ENCODE measurements at places on chromosomes 3 and 15.

DNA sequence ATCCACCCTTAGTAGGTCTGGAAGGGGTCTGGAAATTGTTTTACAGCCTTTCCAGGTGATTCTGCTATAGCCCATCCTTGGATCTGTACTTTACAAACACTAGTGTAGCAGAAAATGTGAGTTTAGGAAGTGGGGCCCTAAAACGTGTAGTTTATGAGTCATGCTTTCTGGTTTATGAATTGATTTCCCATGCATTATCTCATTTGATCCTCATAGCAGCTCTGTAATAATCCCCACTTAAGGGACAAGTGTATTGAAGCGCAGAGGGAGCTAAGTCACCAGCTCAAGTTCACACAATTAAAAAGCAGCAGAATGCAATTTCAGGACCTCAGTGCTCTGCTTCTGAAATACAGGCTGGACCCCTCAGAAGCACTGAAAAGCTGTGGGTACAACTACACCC lies 22.7 kb upstream of the STARD5 start:
- no peak overlapping the region for H3K27ac ChIP-seq
- no peaks in the 10 kb centered on the region for H3K4me1 ChIP-seq
- no peak for DNase-seq
- H3K27me3 ChIP-seq, result no peaks in the 10 kb centered on the region
- H3K36me3 ChIP-seq, result no peaks in the 10 kb centered on the region

GRCh38 chr3:111763968-111764367 lies 95.1 kb upstream of the PHLDB2 start:
- no peak for DNase-seq
- H3K4me3 ChIP-seq, result no peak overlapping the region
- H3K4me1 ChIP-seq, result peaks cover 59% of the 10 kb centered on the region
- H3K27me3 ChIP-seq, result no peaks in the 10 kb centered on the region

DNA sequence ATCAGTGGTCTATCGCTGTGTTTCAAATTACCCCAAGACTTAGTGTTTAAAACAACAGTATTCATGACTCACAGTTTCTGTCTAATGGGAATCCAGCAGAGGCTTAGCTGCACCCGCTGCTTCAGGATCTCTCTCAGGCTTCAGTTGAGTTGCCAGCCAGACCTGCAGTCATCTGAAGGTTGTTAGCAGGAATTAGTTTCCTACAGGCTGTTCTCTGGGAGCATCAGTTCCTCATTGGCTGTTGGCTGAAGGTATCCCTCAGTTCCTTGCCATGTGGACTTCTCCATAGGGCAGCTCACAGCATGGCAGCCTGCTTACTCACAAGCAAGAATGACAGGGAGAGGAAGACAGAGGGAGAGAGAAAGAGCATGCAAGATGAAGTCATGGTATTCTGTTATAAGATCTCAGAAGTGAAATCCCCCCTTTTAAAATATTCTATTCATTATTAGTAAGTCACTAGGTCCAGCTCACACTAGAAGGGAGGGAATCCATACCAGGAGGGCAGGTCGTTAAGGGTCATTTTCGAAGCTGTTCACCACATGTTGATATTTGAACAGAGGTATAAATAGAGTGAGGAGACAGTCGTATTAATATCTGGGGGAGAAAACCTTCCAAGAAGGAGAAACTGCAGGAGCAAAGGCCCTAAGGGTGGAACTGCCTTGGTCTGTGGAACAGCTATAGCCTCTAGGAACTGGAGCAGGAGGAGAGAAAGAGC lies 473.9 kb upstream of the PPP2R3A start:
- H3K4me3 ChIP-seq, result no peak overlapping the region
- H3K27me3 ChIP-seq, result no peaks in the 10 kb centered on the region
- H3K36me3 ChIP-seq, result no peaks in the 10 kb centered on the region
- no peaks in the 10 kb centered on the region for H3K4me1 ChIP-seq

DNA sequence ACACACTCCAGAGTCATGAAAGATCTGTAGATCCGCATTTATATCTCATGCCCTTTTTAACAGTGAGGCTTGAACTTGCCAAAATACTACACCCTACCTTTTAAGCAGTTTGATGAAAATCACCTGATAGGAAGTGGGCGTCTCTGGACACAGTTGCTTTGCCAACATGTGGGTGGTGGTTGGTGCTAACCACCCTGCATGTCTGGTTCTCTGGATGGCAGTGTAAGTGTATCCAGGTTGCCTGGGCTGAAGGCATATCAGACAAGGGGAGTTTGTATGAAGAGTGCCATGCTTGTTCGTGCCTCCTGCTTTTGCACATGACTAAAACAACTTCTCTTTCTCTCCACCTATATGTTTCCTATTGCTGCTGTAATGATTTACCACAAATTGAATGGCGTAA lies 159.6 kb downstream of the GHSR start:
- H3K4me1 ChIP-seq, result peaks cover 39% of the 10 kb centered on the region
- H3K27me3 ChIP-seq, result no peaks in the 10 kb centered on the region
- peaks cover 26% of the 10 kb centered on the region for H3K36me3 ChIP-seq
- no peak overlapping the region for H3K4me3 ChIP-seq
